ENCODE measurements at places on chromosomes 5 and 9.

DNA sequence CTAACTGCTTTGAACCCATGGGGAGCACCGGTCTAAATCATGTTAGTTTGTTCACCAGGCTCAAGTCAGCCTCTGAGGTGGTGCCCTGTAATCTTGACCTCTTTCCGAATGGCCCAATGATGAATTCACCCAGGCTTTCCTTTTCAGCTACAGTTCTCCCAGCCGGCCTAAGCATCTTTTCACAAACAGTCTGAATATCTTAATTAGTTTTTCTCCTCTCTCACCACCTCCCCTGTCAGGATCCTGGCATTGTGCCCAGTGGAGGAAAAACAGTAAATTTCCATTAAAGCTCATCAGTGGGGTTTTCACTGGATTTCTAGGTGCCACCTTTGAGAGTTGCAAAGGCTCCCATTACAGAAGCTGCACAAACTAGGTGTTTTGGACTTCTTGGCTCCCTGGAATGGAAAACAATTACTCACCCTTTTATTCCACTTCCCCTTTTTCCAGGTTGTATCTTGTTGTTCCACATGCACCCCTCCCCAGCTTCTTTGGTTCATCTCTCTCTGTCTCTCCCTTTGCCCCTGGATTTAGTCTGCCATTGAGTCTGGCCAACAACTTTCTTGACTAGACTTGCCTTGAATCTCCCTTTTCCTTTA is 69.4 kb upstream of the ADAMTSL1 start:
- no peak for DNase-seq

DNA sequence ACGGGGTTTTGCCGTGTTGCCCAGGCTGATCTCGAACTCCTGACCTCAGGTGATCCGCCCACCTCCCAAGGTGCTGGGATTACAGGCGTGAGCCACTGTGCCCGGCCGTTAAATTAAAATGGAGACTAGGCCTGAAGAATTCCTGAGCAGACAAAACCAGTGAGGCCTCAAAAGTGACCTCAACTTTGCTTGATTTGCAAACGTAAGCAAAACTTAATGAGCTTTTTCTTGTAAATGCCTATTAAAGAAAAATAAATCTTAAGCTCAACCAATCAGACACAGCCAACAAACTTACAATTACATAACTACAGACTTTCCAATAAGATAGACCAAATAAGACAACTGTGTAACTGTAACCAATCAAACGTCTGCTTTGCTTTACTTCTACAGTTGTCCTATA is 111.3 kb upstream of the SEMA6A start:
- DNase-seq = no peak

DNA sequence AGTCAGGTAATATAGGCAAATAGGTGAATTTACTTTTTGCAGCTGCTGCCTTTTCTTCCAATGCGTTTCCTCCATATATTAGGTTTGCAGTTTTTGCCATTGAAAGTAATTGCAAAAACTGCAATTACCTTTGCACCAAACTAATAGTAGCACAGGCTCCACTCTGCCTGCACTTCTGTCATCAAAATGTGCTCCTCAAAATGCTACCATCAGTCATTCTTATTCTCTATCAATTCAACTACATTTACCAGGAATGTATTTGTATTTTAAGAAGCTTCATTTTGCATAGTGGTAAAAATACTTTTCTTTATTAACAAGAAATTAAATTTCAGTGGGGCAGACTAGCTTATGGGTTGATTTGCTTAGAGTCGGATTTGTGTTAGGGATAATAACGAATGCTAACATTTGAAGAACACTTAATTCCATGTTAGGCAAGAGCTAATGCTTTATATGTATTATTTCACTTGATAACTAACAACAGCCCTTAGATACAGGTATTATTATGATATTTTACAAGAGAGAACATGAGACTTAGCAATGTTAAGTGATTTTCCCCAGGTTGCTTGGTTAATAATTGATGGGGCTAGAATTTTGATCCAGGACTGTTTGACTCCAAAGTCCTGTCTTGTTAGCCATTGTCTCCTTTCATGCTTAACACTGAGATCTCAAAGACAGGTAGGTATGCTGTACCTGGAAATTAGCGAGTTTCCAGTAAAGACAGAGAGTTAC is 300.4 kb downstream of the MAN2A1 start:
- no peak for DNase-seq

DNA sequence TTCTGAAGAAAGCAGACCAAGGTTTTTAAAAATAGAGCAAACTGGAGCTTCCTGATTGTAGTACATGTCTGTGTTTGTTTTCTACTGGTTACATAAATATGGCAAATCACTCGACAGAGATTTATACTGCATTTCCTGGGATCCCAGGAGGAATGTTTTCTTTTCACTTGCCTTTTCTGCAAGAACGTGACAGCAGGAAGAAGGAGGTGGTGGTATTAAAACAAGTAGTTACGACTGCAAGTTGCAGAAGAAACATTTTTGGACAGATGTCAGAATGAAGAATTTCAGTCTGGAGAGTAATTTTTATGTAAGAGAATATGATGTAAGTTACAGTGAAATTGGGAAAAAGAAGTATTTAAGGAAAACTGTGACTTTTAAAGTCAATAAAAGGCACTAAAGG is 253.7 kb upstream of the NFIL3 start:
- no peak for DNase-seq

Measured in non-pigmented ciliary epithelial cell (primary cell).